ENCODE measurements at places on chromosomes 16 and 17.

DNA sequence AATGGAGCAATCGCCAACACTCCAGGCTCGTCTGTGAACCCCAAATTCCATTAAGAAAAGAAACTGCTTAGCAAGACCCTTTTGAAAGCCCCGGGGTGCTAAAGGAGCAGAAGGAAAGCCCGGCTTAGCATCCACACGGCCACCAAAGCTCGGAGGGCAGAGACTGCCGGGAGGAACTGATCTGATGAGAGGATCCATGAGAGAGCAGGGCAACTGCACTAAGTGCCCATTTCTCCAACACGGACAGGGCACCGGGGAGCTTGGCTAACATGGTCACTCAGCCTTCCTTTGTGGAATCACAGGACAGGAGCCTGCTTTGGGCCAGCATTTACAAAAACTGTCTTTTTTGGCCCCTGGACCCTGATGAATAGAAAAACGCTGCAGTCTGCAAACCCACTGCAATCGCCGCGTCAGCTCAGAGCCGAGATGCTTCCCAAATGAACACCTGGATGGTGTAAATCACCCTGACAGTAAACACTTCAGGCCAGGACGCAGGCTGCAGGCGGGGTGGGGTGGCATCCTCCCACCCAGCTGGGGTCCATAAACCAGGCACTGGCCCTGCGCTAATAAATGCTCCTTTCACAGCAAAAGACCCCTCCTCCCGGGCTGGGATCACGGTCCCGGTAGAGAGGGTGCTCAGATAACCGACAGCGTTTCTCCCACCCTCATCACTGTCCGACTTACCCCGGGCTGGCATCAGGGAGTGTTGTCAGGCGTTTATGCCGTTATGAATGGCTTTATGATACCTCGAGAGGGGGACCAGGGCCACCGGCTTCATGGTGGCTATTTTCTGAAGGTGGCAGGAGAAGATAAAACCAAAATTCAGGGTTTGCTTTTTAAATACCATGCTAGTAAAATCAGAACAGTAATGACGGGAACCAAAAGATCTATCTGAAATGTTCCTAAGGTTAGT is 299.5 kb downstream of the IRF8 start:
- no peak for DNase-seq

DNA sequence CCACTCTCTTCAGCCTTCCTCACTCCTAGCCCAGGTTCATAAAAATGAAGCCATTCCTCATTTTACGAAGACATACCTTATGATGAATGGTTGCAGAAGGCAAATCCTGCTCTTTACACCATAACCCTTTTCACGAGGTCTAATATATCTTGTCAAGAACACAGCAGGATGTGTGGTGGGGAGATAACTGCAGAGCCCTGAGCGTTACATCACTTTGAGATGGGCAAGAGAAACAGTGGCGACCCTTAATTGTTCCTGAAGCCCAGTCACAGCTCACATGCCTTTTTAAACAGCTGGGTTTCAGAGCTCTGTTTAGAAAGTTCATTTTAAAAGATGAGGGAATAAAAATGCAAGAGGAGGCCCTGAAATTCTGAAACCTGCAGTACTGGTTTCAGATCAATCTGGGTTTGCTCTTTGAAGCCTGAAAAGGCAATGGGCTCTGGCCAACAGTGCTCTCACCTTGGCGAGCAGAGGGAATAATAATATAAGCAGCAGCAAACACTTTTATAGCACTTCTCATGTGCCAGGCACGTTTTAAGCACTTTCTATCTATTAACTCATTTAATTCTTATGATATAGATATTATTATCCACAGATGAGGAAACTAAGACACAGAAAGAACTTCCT is 2.9 kb downstream of the FAM117A start:
- DNase-seq: no peak

DNA sequence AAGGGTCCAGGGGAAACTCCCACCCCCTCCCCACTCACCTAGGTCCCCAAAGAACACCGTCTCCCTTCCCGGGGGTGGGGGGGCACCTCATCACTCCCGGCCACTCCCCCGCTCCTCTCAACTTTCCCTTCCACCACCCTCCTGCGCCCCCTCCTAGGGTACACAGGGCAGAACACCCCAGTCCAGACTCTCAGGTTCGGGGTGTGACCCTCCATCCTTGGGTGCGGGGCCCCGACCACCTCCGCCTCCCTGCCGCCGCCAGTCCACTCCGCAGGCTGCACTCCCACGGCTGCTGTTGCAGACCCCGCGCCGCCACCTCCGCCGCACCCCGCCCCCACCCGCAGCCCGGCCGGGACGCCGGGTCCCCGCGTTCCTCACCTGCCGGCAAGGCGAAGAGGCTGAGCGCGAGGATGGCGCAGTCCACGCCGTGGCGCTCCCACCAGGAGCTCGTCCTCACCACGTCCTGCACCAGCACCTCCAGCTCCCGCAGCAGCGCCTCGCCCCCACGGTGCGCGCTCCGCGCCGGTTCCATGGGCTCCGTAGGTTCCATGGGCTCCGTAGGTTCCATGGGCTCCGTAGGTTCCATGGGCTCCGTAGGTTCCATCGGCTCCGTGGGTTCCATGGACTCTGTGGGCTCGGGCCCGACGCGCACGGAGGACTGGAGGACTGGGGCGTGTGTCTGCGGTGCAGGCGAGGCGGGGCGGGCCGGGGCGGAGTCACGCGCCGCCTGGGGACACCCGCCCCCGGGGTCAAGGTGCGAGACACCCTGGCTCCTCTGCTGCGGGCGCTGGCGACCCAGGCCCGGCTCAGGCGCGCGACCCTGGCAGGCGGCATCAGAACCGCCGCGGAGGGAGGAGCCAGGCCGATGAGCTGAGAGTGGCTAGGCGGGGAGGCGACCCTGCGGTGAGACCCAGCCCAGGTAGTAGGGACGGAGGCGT is at the start of gene FADS6:
Gene FADS6, minus strand, starts transcription at position 660 of the 938 bp plus-strand sequence. Its CDS starts 38 bp downstream, at position 622.
- DNase-seq: no peak

DNA sequence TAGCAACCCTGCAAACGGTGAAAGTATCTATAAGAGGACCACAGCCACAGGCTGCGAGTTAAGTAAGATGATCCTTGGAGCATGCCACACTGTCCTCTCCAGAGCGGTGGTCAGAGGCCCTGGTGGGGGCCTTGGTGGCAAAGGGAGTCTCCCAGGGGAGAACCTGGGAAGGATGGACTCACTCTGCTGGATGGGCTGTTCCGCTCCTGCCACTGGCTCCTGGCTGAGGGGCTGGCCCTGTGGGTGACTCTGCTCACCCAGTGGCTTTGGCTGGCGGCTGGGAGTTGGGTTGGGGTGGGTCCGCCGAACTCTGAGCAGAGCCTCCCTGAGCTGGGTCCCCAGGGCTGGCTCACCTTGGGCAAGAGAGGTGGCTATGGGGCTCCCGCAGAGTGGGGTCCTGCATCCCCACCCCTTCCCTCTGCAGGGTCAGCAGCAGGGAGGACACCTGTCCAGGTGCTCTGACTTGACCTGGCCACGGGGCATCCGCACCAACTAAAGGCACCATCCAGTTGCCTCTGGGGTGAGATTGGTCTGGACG is 7.3 kb downstream of the CDK5R1 start:
- no peak for DNase-seq

GRCh38 chr17:68378268-68379176 is 78.8 kb downstream of the WIPI1 start:
- DNase-seq: peak; percentile 7

GRCh38 chr17:49241692-49242397 is 11.3 kb upstream of the PHOSPHO1 start:
- DNase-seq: no peak

DNA sequence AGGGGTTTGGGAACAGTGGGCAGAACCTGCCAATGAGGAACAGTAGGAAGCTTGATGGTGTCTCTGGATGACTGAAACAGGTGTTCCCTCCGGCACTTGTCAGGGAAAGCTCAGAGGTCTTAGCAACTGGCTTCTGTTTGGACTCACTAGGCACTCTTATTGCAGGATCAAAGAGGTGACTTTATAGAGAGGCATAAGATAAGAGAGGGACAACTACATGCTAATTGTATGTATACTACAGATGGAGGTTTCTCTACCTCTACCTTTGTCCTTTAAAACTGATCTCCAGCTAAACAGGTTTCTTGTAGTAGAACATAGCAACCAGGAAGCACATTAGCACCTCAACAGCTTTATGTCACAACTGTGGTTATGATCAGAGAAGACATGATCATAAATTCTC is 7.6 kb downstream of the CNTD1 start:
- DNase-seq: no peak

GRCh38 chr17:17375841-17376240 is 72.7 kb downstream of the NT5M start:
- DNase-seq: no peak

GRCh38 chr17:77957235-77957856 is 1.2 kb upstream of the TNRC6C start:
- no peak for DNase-seq

DNA sequence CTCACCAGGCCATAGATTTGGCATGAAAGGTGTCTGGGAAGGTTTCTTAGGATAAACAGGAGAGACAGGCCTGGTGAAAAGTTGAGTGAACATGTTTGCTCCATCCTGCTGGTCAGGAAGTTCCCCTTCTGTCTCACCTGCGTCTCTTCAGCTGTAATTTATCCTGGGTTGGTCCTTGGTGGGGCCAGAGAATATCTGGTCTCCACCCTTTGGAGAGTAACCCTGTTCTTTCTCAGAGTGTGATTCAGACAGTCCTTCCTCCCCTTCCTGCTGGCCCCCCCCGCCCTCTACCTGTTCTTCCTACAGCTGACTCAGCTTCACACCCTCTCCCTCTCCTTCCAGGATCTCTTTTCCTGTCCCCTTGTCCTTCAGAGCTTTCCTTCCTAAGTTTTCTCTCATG is 17.1 kb downstream of the MINK1 start:
- no peak for DNase-seq

DNA sequence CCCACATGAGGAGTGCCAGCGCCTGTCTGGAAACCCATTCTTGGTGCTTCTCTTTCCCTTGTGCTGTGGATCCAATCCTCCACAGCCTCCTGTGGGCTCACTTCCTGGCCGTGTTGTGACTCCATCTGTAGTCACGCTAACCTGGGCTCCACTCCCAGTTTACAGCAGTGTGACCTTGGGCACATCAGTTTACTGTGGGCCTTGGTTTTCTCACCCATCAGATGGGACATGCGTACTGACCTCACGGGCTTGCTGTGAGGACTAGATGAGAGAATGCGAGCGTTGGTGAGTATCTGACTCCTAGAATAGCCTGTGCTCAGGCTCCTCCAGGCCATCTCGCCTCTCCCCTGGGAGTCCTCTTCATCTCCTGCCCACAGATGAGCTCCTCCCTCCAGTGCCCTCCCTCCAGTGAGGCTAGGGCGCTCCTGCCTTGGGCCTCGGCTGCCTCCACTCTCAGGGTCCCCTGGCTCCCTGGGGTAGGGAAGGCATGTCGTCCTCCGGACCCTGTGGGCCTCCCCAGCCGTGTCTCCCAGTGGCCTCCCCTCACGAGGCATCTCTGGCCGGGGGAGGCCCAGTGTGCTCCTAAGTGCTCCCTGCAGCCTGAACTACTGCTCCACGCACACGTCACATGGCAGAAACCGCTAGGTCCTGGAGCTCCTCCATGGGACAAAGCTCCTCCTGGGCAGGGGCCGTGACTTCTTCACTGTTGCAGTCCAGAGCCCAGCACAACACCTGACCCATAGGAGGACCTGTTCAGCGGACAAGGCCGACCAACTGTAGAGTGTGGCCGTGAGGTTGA is 5.2 kb upstream of the FOXJ1 start:
- DNase-seq: no peak

DNA sequence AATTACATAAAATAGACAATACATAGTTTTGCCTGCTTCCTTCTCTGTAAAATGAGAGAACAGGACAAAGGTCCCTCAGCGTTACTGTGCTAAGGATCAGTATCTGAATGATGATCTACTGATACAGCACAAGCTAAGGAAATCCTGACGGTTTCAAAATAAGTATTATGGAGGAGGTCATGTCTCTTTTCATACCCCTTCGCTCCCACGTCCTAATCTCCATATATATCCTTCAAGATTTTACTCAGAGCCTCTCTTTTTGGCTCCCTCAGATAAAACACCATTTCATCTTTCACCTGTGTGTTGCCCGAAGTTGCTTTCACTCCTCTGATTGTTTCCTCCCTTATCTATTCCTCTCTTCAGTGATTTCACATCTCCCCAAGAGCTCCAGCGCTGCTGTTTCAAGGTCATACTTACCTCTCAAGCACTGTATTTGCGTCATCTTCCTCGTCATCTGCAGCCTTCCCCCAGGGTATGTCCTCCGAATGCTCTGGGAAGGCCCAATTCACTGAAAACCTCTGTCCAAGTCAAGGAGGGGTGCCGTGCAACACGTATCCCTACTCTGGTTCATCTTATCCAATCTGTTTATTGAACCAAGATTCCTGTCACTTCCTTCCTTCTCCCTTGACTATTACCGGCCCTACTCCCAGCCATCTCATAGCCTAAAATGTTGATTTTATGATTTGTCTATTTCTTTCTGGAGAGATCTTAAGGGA is 1.2 kb upstream of the BLTP2 start:
- DNase-seq: no peak

DNA sequence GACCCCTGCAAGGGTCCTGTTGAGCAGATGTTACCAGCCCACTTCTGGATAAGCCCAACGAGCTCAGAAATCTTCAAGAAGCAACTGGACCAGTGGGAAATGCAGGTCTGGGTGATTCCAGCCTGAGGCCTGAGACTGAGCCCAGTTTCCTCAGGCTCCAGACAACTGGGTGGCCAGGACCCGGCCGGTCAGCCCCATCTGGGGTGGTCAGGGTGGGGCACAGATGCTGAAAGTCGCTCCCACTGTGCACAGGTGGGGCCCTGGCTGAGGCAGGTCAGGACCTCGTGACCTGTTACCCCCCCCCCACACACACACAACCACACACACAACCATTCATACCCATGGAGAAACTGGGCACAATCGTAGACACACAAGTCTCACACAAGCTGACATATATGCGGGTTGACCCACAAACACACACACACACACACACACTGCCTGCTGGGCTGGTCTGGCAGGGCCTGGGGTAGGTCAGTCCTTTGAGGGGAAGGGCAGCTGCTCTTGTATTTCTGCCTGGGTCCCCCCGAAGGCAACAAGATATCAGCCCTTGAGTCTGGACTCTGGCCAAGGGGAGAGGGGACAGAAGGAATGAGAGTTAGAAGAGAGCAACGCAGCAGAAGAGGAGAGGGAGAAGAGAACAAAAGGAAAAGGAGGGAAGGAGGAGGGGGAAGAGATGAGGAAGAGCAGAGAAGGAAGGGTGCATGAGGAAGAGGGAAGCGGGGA is 99.0 kb upstream of the CDH5 start:
- no peak for DNase-seq

GRCh38 chr16:53022374-53022773 is 30.3 kb downstream of the CHD9NB start:
- DNase-seq: no peak

GRCh38 chr16:10126686-10127085 is 55.5 kb downstream of the GRIN2A start:
- DNase-seq: peak; percentile 33

DNA sequence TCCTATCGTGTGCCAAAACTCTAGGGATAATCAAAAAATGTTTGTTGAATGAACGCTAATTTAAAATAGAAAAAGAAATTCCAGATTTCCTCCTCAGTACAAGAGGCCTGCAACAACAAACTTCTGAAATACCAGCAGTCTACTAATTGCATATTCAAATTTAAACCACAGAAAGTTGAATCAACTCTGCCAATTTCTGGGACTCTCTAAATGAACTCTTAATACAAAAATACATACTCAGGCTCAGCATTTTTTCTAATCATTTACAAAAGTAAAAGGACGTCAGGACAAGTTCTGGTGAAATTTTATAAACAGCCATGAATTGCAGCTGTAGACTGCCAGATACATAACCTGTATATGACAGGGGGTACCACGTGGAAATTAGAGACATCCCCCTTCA is 49.0 kb downstream of the KANSL1 start:
- peak; percentile 39 for DNase-seq

- no peak for DNase-seq
Observed at GRCh38 chr16:52812678-52813556, 239.8 kb downstream of the CHD9NB start.

- DNase-seq: no peak
Observed at GRCh38 chr17:40283662-40284061, 4.0 kb upstream of the CDC6 start.

- DNase-seq: no peak
Observed at GRCh38 chr17:45745601-45746494, 38.3 kb upstream of the CRHR1 start.

Data from hippocampal formation (tissue), 2 donors.